ENCODE measurements at places on chromosomes 7 and 10.

DNA sequence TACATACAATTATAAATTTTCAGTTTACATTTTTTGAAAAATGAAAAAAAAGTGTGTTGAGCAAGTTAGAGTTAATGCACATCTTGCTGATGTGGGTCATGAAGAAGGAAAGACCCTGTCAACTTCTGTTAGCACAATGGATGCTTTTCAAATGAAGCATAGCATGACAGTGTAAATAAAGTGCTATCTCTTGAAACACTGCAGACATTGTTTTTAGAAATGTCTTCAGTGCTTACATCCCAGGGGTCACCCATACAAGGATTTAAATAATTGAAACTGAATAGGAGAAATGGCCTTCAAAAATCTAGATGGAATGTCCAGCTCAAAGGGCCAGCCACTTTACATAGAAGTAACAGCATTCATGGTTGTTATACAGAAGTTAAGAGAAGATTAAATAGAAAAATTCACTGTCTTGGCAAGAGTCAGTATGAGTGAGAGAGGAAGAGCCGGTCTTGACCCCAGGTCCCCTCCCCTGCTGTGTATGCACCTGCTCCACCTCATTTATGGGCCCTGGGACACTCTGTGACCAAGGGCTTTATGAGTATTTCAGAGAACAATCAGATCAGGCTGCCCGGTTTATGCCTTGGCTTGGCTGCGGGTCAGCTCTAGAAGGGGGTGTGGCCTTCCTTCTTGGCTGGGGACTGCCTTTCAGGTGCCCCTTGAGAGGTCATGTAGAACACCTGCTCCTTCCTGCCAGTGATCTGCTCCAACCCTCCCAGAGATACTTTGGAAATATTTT is 237.7 kb upstream of the TMEM72 start:
- no peak for DNase-seq

DNA sequence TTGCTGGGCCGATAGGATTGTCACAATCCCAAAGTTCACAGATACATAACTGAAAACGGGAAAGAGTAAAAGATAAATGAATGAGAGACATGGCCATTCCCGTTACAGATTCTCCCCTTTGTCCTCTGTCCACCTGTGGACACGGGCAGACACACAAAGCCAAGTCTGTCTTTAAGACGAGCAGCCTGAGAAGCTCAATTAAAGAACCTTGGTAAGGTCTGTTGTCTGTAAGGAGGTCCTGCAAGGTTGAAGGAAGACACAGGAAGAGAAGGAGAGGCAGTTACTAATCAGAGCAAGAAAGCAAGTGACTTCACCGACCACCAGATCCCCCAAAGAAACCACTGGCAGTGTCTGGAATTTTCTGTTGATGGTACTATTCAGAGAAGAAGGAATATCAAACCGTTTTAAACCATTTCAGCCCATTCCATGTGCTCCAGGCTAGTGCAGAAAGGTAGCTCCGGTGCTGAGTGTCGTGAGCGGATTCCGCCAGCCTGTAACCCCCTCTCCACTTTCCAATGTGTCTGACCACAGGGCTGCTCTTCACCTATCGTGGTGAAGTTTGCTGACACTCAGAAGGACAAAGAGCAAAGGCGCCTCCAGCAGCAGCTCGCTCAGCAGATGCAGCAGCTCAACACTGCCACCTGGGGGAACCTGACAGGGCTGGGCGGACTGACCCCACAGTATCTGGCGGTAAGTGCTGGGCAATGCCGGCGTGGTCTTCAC is 252.6 kb downstream of the CELF2 start:
- peak; percentile 61 for DNase-seq

- DNase-seq: no peak
Measured at GRCh38 chr10:3476186-3476585, 303.6 kb upstream of the PITRM1 start.

GRCh38 chr10:32692174-32692573 is 246.2 kb downstream of the CCDC7 start:
- no peak for DNase-seq
